ENCODE measurements at places on chromosomes 1 and 21.
A peak's percentile ranks its signal among the peaks of the same experiment; 100 is the strongest.

GRCh38 chr1:115179397-115180079 is 90.2 kb upstream of the TSPAN2 start:
- DNase-seq: no peak

GRCh38 chr1:62235576-62235975 is 40.9 kb downstream of the L1TD1 start:
- DNase-seq: no peak

GRCh38 chr1:245407983-245408382 is 253.2 kb downstream of the KIF26B start:
- no peak for DNase-seq

DNA sequence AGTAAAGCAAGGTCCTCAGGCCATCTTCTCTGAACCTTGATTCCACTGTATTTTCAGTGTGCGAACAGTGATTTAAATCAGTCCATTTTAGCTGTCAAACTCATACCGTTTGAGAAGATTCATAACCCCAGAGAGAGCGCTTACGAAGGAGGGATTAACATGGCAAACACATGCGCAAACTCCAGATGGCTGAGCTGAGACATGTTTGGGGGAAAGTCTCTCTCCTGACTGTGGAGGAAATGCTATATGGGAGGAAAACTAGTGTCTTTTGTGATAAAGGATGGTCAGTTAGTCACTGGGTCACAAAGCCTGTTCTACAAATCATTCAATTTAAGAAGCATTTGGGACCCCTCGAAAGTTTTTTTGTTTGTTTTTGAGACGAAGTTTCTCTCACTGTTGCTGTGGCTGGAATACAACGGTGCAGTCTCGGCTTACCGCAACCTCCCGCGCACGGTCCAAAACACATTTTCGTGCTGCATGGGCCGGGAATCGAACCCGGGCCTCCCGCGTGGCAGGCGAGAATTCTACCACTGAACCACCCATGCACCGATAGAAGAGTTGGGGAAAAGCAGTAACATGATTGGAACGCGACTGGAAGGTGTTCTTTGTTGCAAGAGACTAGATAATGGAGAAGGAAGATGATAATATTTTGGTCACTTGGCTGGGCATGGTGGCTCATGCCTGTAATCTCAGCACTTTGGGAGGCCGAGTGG is 58.4 kb upstream of the CXADR start:
- DNase-seq: peak; percentile 15

DNA sequence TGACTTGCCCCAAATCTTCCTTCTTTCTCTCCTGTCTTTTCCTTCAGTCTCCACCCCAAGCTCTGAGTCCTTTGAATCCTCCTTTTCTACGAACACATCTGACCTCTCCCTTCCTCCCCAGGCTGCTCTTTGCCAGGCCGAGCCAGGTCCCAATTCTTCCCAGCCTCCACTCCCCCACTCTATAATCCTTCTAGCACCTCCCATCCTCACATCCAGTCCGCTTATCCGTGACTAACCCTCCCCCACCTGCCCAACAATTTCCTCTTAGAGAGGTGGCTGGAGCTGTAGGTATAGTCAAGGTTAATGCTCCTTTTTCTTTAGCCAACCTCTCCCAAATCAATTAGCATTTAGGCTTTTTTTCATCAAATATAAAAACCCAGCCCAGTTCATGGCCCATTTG is 9.5 kb upstream of the HPDL start:
- DNase-seq: no peak

DNA sequence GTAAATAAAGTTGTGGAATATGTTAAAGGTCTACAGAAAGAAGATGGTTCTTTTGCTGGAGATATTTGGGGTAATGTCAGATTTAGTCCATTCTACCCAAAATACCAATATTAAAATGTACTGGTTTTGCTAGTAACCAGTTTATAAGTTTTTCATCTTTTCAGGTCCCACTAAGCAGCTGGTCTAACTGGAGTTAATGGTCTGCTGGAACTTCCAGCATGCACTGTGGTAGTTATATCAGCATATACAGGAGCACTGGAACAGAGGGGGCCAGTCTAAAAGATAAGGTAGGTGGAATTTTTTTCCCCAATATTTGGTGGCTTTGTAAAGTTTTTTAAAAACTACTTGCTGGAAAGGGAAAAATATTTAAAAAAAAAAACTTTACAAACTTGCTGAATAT is 3.9 kb downstream of the RABGGTB start:
- DNase-seq: no peak

DNA sequence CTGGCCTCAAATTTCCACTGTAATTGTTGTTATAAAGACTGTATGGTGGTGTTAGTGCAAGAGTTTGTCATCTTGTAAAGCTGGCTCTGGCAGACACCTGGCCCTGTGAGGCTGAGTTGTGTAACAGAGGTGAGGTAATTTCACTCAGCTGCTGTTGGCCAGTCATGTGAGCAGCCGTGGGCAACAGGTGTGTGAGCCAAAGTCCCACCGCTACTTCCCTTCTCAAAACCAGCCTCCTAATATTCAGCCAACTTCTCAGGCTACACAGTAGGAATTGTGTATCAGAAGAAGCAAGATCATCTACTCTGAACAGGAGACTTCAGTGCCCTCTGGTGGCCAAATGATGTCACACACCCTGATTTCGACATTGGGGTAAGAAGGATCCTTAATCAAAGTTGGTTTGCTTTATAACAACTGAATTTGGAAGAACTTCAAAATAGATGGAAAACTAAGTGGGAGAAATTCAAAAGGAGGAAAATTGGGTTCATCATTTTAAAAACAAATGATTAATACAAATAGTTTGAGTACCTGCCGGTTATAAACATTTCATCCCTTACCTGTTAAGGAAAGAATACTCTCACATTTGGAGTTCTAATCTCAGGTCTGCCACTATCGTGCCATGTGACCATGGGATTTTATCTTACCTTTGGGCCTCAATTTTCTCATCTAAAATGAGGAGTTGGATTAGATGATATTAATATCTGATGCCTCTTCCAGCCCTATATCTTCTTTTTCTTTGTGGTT is 2.6 kb upstream of the CREG1 start:
- DNase-seq: peak; percentile 71

GRCh38 chr1:10649517-10650201 is 146.8 kb downstream of the CASZ1 start:
- DNase-seq: no peak

GRCh38 chr1:39876144-39876543 is 7.2 kb downstream of the TRIT1 start:
- DNase-seq: no peak

DNA sequence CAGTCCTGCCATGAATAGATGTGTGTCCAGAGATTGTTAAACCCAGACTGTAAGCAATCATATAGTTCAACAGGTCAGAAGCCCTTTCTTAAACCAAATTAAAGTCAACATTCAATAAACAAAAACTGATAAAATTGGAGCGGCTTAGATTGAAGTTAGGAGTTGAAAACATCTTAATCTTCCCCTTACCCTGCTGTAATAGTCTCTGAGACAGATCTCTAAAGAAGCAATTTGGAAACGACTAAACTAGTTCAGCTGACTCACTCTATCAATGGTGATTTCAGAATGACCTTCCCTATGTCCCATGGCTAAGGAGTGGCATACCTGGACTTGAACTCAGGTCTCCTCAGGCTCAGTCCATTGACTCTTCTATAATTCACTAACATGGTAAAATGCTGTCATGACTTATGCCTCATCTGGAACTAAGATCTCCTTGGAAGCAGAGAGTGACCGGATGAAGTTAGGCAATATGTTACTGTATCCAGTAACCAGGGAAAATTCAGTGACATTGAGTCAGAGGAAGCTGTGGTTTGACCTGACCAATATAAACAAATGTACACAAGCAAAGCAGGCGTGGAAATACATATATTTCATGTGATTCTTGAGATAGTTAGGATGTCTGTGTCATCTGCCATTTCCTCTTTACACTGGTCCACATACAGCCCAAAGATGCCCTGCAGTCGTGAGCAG is 30.1 kb downstream of the SGIP1 start:
- DNase-seq: no peak

DNA sequence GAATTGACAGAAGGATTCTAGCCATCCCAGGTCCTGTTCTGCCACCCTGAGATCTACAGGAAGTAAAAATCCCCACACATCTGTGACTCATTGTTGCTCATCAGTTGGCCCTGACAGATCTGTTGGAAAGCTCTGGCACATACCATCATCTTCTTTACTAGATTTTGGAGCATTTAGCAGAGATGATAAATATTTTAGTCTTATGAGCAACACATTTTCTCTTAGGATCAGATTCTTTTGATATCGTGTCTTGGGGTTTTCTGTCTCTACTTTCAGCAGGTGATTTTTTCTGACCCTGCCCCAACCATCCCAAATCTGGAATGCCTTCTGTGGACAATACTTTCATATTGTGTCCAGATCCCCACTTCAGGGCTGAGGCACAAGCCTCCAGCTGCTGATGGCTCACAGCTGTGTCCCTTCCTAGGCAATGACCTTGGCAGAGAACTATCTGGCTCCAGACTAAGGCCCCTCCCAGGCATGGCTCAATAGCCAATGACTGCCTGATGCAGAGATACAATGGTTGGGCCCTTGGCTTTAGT is 102.8 kb downstream of the GDAP2 start:
- no peak for DNase-seq

- DNase-seq: no peak
These were observed 38.1 kb downstream of the NIBAN1 start for GRCh38 chr1:184935920-184936798.

DNA sequence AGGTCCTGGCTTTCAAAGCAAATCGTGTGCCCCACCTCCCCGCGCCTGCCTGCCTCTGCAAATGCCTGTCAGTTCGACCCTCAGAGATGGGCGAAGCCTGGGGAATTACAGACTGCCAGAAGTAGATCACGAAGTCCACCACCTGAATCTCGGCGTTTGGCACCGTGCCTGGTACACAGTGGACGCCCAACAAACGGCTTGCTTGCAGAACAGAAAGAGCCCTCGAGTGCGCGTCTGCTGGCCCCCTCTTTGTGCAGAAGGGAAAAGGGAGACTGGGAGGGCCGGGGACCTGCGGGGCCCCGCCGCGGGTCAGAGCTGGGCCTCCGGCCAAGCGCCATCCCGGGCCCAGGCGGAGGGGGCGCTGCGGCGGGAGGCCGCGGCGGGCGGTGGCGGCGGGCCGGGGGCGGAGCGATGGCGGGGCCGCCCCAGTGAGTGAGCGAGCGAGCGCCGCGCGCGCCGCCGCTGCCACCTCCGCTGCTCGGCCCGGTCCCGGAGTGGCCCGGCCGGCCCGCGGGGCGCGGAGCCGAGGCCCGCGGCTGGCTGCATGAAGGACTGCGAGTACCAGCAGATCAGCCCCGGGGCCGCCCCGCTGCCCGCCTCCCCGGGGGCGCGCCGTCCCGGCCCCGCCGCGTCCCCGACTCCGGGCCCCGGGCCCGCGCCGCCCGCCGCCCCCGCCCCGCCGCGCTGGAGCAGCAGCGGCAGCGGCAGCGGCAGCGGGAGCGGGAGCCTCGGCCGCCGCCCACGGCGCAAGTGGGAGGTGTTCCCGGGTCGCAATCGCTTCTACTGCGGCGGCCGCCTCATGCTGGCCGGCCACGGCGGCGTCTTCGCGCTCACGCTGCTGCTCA is at the start of gene ZDHHC18:
ZDHHC18 (plus strand) TSS at position 428 of the 845 bp plus-strand sequence; CDS start at position 545, 117 bp downstream.
- peak; percentile 49 for DNase-seq

GRCh38 chr21:45266518-45267389 is 20.9 kb downstream of the POFUT2 start:
- no peak for DNase-seq

DNA sequence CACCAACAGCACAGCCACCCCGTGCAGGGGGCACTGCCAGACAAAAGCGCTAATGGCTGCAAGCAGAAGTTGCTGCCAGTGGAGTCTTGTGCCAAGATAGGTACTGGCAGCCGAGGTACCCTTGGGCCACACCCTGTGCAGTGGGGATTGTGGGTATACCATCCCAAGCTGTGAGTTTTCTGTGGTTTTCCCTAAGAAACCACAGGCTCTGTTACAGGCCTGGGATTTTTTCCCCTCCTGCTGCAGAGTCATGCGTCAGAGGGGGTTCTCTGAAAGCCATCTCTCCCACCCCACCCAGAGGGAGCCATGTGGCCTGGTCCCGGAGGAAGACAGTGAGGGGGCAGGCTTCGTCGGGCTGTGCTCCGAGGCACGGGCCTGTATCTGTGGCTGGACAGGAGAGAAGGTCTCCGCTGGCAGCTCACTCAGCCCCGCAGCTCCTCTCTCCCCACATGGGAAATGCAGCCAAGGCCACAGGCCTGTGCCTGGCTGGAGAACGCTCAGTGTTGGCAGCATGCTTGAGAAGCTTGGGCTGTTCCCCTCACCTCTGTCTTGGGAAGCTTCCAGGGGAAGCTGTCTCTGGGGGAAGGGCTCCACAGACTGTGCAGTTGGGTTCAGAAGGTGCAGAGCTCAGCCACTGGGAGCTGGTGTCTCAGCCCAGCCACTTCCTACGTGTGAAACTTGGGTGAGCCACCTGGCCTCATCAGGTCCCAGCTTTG is 42.5 kb downstream of the NEK2 start:
- no peak for DNase-seq

GRCh38 chr1:17502326-17502778 is 37.1 kb upstream of the ARHGEF10L start:
- no peak for DNase-seq

DNA sequence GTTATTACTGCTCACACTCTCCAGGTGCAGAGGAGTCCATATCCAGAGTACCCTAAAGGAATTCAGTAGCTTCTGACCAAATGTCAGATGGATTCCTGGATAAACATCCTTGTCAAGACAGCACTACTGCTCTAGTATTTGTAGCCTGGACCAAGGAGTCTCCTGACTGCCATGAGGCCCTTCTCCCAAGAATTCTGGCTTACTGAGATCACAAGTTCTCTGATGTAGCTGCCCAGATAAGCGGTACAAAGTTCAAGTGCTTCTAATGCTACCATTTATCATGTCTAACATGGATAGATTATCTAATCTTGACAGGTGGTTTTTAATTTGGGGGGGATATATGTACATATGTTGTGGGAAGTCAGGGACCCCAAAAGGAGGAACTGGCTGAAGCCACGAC is 196.6 kb upstream of the HMCN1 start:
- DNase-seq: no peak

DNA sequence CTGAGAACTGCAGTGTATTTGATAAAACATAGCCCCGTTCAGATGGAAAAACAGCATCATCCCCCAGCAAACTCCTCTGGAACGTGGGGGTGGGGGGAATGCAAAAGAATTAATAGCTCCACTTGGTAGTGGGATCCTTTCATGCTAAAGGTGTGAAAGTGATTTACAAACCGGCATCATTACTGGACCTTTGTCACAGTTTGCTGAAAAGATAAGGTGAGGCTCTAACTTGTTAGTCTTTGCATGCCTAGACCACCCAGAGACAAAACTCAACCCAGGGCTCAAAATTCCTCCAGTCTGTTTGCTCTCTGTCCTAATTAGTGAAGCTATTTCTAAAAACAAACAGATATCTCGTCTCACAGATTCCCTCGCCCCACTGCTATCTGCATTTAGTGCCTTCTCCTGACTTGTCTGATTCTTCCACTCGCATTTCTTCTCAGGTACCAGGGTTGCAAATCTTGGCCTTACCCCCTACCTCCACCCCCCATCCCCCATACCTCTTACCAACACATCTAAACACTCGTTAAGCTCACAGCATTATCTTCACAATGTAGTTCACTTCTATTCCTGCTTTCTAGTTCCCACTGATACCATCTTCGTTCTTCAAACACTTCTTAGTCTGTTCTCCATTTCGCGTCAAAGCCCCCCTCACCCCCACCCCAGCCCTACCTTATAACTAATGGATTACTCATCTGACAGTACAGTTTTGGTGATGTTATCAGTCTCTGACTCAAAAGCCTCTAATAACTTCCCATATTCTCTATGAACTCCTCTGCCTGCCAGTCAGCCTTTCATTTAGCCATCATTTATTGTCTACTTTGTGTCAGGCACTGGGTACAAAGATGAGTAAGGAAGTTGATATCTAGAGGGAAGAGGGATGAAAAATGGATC is 11.8 kb downstream of the IER5 start:
- DNase-seq: no peak

All from stimulated activated naive CD4-positive, alpha-beta T cell (primary cell).